ENCODE measurements at places on chromosomes 3 and 15.

GRCh38 chr3:50616770-50617095 lies 218 bp upstream of the MAPKAPK3 start:
- peak; percentile 96 for DNase-seq

GRCh38 chr3:193346259-193346658 lies 32.3 kb downstream of the ATP13A5 start:
- no peak for DNase-seq

- DNase-seq = no peak
Measured at GRCh38 chr3:72776-73175, 123.8 kb upstream of the CHL1 start.

- no peak for DNase-seq
Measured at GRCh38 chr3:176692199-176692965, 504.9 kb downstream of the TBL1XR1 start.

GRCh38 chr3:107994956-107995715 lies 95.7 kb downstream of the CD47 start:
- DNase-seq = no peak

- DNase-seq = no peak
Measured at GRCh38 chr3:104952146-104952972, 414.4 kb upstream of the ALCAM start.

- no peak for DNase-seq
Measured at GRCh38 chr3:5390221-5390620, 202.7 kb downstream of the EDEM1 start.

GRCh38 chr15:99953886-99954285 lies 220.6 kb upstream of the LYSMD4 start:
- DNase-seq = no peak

DNA sequence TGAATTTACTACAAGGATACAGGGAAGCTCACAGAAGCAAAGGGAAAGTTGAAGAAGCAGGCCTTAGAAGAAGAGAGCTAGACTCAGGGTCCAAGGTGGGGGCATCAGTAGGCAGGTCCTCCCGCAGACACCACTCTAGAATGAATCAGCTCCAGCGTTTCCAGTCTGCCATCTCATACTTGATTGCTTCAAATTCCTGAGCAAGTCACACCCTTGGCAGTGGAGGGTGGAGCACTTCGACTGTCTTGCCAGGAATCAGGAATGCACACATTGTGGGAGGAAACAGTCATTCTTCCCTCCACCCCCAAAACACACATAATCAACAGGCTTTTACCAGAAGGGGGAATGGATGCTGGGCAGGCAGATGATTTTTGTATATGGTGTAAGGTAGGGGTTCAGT lies 78.5 kb downstream of the CHCHD6 start:
- no peak for DNase-seq

GRCh38 chr3:107767897-107768605 lies 245.3 kb downstream of the BBX start:
- no peak for DNase-seq

- peak; percentile 59 for DNase-seq
Measured at GRCh38 chr3:126524429-126524988, 554 bp downstream of the CHST13 start.

GRCh38 chr3:30658328-30659052 lies 52.1 kb downstream of the TGFBR2 start:
- no peak for DNase-seq

DNA sequence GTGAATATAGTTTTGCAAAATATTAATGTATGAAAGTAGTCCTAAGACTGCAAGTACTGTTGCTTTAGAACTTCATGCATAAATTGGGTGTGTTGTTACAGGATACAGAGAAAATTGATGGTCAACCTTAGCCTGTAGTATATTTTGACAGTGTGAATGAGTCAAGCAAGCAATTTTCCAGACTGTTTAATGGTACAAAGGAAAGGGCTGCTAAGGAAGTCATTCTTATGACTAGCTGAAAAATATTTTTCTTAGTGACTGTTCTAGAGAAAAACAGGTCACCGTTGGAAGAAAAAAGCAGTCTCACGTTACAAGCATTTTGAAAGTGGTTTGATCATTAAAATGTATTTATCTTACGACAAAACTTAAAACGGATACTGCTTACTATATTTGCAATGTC lies 49.2 kb downstream of the MBNL1 start:
- DNase-seq = no peak

- no peak for DNase-seq
Measured at GRCh38 chr3:72335458-72336095, 512.7 kb downstream of the SHQ1 start.

DNA sequence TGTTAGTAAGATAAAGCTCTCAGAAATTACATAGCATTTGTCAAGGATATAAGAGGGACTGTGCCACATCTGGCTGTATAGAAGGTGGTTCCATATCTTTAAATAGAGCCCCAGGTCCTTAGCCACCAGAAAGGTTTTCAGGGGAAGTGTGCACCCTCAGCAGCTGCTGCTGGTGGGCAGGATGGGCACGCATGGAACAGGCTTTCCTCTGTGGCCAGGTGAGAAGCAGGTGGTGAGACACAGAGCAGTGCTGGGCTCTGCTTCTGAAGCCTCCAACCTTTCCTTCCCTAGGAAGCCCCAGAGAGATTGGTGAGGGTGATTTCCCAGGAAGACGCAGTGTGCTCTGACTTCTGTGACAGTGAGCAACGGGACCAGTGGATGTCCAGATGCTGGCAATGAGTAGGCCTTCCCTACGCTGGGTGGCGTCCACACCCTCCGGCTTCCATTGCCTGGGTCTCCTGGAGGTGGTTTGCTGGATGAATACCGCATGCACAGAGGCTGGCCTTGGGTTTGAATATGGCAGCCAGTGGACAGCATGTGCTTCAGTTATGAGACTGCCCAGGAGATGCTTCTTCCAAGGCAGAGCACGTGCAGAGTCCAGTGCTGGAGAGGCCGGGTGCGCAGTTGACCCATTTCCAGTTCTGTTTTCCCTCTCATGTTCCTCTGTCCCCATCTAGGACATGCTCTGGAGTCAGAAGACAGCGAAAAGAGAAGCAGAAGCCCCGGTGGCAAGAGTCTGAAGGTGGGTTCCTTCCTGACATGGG lies 52.7 kb upstream of the POLG start:
- DNase-seq = no peak

GRCh38 chr15:40069178-40070165 lies 30.5 kb upstream of the SRP14 start:
- peak; percentile 96 for DNase-seq

- DNase-seq = no peak
Measured at GRCh38 chr15:95468820-95469219, 861.7 kb upstream of the NR2F2 start.

DNA sequence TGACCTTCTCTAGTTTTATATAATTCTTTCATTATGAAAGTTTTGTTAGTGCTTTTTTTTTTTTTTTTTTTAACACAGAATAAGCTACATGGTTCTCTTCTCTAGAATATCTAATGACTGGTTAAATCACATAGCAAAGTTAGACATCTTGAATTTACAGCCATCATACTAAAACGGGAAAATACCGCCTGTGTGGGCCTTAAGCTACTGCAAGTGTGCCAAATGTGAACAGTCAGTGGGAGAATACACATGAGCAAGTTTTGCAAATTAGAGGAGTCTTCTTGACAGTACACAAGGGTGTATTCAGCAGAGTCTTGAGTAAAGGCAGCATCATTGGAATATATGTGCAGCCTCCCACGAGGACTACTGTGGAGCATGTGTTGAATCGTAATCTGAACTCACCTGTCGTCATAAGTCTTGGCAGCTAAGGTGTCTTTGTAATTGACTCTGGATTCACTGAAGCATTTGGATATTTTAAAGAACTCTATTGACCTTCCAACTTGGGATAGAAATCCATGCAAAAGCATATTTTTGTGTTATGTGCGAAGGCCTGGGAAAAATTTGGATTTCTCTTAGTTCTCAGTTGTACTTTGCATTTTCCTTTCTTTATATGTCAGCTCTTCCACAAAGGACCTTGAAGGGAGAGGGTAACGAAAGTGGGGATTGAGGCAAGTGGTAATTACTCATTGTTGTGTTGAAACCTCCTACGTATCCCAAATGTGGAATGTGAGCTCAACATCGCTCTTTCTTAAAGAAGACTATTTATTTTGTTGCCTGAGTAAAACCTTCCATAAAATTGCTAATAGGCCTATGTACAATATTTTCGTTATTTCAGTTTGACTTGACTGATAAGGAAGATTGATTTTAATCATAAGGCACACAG lies 117.4 kb downstream of the ATG7 start:
- no peak for DNase-seq

DNA sequence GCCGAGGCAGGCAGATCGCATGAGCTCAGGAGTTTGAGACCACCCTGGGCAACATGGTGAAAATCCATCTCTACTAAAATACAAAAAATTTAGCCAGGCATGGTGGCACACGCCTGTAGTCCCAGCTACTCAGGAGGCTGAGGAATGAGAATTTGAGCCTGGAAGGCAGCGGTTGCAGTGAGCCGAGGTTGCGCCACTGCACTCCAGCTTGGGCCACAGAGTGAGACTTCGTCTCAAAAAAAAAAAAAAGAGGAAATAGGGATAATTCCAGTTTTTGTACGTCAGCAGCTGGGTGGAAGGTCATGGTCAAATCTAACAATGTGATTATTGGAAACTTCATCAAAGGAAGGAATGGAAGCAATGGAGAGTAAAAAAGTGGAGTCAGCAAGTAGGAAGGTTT lies 3.1 kb downstream of the CMC1 start:
- peak; percentile 46 for DNase-seq

GRCh38 chr3:123123716-123124616 lies 57.1 kb downstream of the PDIA5 start:
- DNase-seq = no peak

GRCh38 chr3:45240292-45240691 lies 14.2 kb upstream of the TMEM158 start:
- DNase-seq = no peak

DNA sequence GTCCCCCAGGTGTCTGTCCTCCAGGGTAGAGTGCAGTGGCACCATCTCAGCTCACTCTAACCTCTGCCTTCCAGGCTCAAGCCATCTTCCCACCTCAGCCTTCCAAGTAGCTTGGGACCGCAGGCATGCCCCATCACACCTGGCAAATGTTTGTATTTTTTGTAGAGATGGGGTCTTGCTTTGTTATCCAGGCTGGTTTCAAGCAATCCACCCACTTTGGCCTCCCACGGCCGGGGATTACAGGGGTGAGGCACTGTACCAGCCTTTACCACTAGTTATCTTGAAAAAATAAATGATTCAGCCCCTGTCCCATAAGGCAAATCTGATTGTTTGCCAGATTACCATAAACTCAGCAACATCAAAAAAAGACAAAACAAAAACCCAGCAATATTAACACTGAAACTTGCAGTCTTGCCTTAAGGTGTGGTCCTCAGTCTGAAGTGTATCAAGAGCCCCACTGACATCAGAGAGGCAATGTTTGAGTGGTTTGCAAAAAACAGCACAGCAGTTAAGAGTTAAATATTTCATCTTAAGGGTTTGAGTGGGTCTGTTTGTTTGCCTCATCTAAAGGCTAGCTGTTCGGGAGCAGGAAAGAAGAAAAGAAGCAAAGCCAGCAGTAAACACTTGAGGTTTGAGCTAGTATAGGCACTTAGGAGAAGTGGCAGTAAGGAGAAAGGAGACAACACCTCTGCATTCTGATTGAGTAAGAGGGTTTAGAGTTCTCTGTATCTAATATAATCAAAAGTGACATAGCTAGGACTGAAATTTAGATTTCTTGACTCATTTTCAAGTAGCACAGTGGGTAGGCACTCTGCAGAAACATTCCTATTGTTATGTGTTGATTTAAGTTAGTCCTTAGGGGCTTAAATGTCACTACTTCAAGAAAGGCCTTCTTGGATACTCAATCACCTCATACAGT lies 26.3 kb upstream of the EDEM1 start:
- DNase-seq = no peak

DNA sequence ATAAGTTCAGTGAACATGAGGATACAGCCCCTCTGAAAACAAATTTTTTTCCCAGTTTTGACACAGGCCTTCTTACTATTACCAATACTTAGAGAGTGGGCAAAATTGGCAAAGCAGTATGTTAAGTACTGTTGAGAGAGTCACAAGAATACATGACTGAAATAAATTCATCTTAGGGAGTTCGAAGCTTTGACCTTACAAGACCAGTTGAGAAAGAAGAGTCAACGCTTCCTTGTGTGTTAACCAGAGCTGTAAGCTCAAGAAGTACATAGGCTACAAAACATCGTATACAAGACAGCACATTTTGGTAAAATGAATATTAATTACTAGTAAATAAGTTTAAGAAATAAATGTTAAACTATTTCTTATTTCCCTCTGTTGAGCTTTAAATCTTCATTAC lies 164.4 kb upstream of the RORA start:
- no peak for DNase-seq

GRCh38 chr3:69092030-69092516 lies 7.3 kb downstream of the ARL6IP5 start:
- DNase-seq = no peak

- no peak for DNase-seq
Measured at GRCh38 chr3:172258624-172259023, 189.6 kb downstream of the GHSR start.

GRCh38 chr3:37745076-37745475 lies 116.6 kb upstream of the CTDSPL start:
- no peak for DNase-seq

- DNase-seq = peak; percentile 74
Measured at GRCh38 chr3:57007521-57008460, 52.7 kb upstream of the SPATA12 start.

- DNase-seq = no peak
Measured at GRCh38 chr15:91821458-91821857, 32.0 kb upstream of the SLCO3A1 start.

- no peak for DNase-seq
Measured at GRCh38 chr15:100726421-100727190, 124.2 kb downstream of the ASB7 start.

- peak; percentile 70 for DNase-seq
Measured at GRCh38 chr15:68783226-68784058, 37.3 kb downstream of the ANP32A start.

- DNase-seq = no peak
Measured at GRCh38 chr3:118408431-118408830, 626.2 kb downstream of the IGSF11 start.

GRCh38 chr3:41018855-41019254 lies 180.4 kb upstream of the CTNNB1 start:
- DNase-seq = no peak

DNA sequence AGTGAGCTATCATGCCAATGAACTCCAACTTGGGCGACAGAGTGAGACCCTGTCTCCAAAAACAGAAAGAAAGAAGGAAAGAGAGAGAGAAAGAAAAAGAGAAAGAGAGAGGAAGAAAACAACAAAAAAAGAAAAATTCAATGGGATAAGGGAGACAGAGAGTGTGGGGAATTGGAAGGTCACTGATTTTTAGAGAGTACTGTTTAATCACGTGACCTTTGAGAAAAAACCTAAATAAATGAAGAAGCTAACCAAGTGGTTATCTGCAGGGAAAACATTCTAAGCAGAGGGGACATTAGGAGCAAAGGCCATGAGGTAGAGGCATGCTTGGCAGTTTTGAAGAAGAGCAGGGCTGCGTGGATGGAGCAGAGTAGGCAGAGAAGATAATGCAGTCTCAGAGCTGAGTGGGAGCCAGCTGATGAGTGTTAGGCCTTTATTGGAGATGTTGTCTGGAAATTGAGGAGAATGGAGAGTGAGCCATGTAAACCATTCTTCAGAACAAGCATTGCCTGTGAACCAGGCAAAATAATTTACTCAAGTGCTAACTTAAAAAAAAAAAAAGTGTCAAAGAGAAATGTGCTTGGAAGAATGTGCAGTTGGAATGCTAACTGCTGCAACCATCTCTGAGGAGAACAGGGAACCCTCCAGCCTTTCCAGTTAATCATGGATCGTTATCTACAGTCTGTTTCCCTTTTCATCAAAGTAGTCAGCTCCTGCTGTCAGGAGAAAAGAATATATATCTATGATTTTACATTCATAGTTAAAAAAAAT lies 377.3 kb upstream of the SEMA6D start:
- DNase-seq = no peak

All from Right ventricle myocardium superior (tissue), 1 donor.